ENCODE measurements at places on chromosomes 3 and 15.
A peak's percentile ranks its signal among the peaks of the same experiment; 100 is the strongest.

DNA sequence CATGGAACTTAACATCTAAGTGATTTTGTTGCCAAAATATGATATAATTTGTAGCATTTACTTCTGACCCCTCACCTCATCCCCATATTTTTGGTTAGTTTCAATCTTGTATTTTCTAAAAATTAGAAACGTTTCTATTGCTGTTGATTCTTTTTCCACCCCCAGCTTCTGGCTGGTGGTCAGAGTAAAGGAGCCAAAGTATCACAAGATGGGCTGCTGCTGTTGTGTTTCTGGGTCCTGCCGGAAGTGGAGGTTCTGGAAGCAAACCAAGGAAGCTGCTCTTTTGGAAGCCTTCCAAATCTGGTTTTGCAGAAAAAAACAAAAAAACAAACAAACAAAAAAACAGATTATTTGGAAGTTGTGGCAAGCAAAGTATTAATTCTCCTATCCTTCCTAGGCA, 221.1 kb upstream of the P2RY1 start:
- no peak for DNase-seq

DNA sequence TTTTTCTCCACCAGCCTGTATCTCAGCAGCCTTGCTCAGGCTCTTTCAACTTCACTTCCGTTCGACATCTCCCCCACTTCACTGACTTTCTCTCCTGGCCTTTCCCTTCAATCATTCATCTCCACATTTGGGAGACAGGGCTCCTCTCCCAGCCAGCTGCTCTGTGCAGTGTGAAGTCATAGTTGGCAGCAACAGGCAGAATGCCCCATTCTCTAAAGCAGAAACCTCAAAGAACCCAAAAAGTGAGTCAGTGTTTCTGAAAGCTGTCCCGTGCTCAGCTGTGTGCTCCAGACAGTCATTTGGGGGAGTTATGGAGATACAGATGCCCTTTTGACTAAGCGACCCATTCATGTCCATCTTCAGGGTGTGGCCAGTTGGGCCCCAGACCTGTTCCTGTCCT, 54.3 kb downstream of the NTRK3 start:
- no peak for DNase-seq

DNA sequence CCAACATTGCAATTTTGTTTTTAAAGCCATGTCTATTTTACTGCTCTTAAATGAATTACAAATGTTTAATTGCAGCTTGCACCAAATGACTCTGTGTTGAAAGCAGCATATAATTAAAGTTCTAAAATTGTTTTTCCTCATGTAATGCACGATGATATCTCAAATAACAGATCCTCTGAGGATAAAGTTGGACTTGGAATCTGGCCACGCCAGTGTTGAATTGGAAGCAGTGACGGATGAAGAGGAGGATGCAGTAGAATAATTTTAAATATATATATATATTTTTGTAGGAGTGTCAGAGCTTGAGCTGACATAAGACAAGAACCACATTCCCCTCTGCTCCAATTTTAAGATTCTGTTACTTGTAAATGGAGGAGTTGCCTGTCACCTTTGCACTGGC, 406.6 kb upstream of the DPPA4 start:
- DNase-seq = no peak

DNA sequence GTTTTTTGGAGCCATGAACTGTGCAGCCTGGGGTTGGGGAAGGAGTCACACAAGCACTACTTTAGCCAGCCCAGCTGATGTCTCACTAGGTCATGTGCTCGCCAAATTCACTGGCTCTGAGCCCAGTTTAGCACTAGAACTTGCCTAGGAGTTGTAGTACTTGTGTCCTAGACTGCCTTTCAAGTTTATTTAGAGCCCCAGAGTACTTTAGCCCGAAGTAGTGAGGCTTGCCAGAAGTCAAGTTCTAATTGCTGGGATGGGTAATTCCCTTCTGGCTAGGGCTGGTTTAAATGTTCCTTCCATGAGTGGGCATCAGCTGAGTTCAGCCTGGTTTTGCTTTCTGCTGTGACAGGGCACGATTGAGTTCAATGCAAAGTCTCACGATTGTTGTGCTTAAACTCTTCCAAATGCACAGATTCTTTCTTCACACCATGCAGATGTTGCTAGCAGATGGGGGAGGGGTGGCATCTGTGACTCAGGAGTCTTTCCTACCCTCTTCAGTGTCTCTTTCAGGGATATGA, 228.2 kb upstream of the ZPLD1 start:
- DNase-seq = peak; percentile 69

DNA sequence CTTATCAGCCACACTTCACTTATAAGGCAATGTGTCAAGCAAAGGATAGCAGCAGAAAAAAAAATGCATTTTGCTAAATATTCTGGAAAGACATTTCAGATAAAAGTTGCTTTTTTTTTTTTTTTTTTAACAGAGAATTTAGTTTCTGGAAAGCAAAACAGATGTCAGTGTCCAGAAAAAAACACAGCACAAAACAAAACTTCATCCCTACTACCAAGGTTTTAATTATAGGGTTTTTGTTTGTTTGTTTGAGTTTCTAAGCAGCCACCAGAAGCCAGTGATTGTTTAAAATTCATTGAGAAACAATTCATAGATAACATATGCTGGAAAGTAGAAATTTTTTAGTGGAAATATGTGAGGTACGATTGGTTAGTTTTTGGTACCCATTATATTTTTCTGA, 1202.7 kb downstream of the OTOL1 start:
- DNase-seq = no peak

DNA sequence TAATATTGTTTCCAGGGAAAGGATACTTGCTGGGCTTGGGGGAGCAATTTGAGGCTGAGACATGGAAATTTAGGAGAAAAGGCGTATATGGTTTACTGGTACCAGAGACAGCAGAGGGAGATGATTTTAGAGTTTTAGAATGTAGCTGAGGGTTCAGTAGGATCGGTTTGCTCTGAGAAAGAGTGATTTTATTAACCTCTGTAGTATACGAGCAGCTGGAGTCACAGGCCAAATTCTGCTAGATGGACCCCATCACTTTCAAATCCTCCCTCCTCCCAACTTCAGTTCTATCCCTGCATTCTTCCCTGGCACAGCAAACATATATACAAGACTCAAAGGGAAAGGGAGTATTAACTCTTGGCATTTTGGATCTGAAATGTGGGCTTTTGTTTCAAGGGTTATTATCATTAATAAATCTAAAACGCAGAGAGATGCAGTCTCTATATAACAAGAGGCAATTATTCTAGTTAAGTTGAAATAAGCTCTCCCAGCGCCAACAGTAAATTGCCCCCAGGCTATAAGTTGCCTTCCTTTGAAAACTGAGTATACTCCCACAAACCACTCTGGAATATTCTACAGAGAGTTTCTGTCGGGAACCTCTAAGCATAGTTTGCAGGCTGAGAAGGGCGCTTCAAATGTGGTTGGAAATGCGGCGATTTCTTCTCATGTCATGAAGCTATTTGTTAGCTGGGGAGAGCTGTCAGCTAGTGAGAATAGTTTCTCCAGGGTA, 5.4 kb downstream of the CRABP1 start:
- no peak for DNase-seq

DNA sequence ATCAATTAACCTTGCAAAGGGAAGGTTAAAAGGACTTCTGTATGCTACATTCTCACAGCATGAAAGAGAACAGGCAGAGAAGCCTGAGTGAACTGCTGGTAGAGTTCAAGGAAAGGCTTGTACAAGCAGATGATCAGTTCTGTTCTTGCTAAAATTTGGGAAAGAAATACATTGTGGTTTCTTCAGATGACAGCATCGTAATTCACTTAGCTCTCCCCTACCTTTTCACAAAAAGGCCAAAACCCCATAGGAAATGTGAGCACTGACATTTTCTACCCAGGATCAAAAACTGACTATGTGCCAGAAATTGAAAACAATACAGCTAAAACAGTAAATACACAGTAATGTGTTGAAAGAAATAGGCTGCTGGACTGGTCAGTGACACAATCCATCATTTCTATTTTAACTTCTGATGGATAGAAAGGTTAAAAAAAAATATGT, 216.4 kb downstream of the DPH6 start:
- peak; percentile 64 for DNase-seq

DNA sequence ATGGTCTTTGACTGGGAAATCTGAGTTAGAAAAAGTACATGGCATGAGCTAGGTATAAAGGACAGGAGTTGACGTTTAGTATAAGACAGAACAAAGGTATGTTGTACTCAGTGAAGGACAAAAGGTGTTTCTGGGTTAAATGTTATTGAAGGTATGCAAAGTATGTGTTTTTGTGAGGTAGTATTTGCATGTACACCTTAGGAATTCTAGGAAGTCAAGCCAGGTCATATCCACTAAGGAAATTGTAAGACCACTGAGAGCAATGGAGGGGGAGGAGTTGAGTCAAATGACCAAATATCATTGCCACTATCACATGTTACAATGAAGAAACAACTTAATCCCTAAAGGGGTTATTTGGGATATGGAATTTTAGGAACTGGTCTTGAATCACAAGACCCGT, 24.4 kb upstream of the TGFBR2 start:
- DNase-seq = no peak

DNA sequence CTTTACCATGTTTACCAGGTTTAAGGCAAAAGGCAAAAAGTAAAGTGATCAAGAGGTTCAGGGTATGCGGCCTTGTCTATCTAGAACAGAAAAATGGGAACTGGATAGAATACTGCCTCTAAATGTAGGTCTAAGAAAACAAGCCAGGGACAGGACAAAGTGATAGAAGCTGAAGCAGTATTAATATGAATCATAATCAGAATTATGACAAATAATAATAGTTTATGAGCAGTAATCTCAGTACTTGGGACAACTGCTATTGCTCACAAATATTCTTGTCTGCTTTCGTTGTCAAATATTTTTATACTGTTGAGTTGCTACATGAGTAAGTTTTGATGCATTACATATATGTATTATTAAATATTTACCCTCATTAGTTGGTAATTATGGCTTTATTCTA, 356.9 kb upstream of the RBMS3 start:
- no peak for DNase-seq

DNA sequence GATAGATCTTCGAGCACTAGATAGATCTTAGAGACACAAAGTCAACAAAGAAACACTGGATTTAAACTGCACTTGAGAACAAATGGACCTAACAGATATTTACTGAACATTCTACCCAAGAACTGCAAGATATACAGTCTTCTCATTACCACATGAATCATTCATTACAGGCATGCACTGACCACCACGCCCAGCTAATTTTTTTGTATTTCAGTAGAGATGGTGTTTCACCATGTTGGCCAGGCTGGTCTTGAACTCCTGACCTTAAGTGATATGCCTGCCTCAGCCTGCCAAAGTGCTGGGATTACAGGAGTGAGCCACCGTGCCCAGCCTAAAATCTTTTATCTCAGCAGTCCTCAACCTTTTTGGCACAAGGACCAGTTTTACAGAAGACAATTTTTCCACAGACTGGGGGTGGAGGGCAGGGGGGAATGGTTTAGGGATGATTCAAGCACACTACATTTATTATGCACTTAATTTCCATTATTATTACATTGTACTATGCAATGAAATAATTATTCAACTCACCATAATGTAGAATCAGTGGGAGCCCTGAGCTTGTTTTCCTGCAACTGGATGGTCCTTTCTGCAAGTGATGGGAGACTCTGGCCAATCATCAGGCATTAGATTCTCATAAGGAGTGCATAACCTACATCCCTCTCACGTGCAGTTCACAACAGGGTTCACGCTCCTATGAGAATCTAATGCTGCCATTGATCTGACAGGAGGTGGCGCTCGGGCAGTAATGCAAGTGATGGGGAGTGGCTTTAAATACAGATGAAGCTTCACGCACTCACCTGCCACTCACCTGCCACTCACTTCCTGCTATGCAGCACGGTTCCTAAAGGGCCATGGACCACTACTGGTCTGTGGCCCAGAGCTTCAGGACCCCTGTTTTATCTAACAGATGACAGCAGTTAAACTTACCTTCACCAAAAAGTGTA, 21.7 kb downstream of the CSNK1G1 start:
- DNase-seq = no peak

DNA sequence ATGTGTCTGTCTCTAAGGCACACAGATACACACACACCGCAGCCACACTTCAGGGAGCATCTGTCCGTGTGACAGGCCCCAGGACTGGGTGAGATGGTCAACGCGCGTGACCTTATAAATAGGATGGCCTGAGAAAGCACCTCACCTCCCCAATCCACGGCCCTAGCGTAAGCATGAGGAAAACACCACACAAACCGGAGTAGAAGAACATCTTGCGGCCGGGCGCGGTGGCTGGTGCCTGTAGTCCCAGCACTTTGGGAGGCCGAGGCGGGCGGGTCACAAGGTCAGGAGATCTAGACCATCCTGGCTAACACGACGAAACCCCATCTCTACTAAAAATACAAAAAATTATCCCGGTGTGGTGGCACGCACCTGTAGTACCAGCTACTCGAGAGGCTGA, 1.6 kb downstream of the NIPA1 start:
- DNase-seq = no peak

DNA sequence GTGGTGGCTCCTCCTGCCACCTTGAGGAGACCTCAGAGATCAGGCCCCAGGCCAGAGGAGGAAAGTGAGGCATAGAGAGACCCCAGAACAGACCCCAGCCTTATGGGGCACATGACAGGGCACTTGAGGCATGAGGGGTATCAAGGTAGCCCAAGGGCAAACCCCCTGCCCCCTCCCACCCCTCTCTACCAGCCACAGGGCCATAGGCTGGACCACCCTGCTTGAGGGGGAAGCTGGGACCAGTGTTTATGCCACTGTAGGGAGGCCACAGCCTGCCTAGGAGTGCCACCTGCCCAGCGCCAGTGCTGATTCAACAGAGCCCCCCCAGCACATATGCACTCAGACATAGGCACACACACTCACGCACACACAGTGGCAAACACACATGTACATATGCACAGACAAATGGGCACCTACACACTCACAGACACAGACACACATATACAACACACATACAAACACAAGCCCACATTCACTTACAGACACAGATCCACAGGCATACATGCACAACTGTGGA, 10.3 kb downstream of the MYL3 start:
- DNase-seq = no peak

DNA sequence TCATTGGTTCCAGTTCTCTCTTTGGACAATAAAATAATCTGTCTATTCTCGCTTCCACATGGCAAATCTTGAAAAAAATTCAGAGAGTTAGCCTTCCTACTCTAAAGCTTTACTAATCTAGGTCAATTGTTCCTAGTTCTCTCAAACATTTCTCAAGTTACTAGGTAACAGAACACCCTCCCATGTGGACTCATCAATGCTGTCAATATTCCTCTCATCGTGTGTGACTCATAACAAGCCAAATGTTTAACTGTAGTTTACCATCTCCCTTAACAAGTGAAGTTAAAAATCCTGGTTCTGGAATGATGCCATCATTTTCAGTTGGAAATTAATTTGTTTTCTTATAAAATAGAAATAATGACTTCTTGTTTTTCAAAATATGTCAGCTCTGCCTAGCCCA, 438.6 kb downstream of the ROBO1 start:
- DNase-seq = peak; percentile 10

- no peak for DNase-seq
Measured at GRCh38 chr15:74470631-74471395, 9.9 kb upstream of the UBL7 start.

All from fibroblast of skin of left quadriceps (primary cell).